ENCODE measurements at places on chromosomes 2 and 18.

- no peak for DNase-seq
Measured at GRCh38 chr2:42858140-42859005, 66.0 kb upstream of the HAAO start.

- no peak for DNase-seq
Measured at GRCh38 chr2:119841550-119841949, 81.8 kb downstream of the PTPN4 start.

DNA sequence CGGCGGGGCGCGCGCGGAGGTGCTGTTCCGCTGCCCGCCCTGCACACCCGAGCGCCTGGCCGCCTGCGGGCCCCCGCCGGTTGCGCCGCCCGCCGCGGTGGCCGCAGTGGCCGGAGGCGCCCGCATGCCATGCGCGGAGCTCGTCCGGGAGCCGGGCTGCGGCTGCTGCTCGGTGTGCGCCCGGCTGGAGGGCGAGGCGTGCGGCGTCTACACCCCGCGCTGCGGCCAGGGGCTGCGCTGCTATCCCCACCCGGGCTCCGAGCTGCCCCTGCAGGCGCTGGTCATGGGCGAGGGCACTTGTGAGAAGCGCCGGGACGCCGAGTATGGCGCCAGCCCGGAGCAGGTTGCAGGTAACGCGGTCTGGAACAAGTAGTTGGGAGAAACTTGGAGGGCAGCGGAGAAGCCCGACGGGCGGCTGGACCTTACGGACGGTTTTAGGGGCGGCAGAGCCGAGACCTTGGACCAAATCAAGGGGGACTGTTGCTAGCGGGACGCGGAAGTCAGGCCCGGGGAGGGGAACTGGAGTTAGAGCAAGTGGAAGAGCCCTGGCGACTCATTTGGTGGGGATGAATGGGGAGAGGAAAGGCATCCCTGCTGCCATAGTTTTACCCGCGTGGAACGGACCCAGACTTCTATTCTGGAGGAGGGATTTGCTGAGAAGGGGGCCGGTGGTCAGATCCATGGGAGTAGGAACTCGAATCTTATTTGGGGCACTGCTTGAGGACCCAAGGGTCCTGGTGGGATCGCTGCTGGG is 573 bp downstream of the IGFBP2 start:
- no peak for DNase-seq

GRCh38 chr2:63740020-63740419 is 101.7 kb upstream of the UGP2 start:
- no peak for DNase-seq

All from inflammatory macrophage treated with lipopolysaccharide for 1 hour (primary cell).